ENCODE measurements at places on chromosomes 12 and 14. TPM values are rescaled to one million over a fixed set of nuclear protein-coding genes. Genes with fewer than 3 reads are reported as not detected.
A peak's percentile ranks its signal among the peaks of the same experiment; 100 is the strongest.

- H3K36me3 ChIP-seq, result no peaks in the 10 kb centered on the region
- H3K27ac ChIP-seq, result no peak overlapping the region
- no peaks in the 10 kb centered on the region for H3K27me3 ChIP-seq
- peaks cover 3% of the 10 kb centered on the region for H3K4me1 ChIP-seq
Observed at GRCh38 chr12:49872381-49872780, 29.5 kb upstream of the BCDIN3D start.

- peak overlapping the region; percentile 6 for H3K27ac ChIP-seq
- peaks cover 12% of the 10 kb centered on the region for H3K4me1 ChIP-seq
- DNase-seq, result no peak
- no peaks in the 10 kb centered on the region for H3K27me3 ChIP-seq
- H3K4me3 ChIP-seq, result no peak overlapping the region
Observed at GRCh38 chr12:2963154-2963759, 4.1 kb downstream of the TEAD4 start.

- no peak overlapping the region for H3K27ac ChIP-seq
- no peaks in the 10 kb centered on the region for H3K36me3 ChIP-seq
- no peak overlapping the region for H3K4me3 ChIP-seq
- peaks cover 6% of the 10 kb centered on the region for H3K4me1 ChIP-seq
- DNase-seq, result no peak
- no peaks in the 10 kb centered on the region for H3K27me3 ChIP-seq
Observed at GRCh38 chr14:60163693-60164092, 1.5 kb downstream of the DHRS7 start.

DNA sequence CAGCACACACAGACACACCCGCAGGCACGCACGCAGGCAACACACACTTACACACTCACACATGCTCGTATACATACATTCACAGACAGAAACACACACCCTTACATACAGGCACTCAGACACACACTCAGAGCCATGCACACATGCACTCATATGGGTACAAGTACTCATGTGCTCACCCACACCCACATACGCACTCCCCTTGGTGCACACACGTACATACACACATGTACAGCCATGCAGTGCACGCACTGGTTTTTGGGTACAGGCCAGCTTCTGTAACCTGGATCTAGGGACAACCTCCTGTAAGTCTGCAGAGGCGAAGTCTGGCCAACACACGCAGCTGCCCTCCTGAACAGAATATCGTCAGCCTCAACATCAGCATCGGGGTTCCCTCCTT lies 221.3 kb upstream of the RTL1 start:
- no peaks in the 10 kb centered on the region for H3K4me1 ChIP-seq
- H3K27ac ChIP-seq, result no peak overlapping the region
- no peaks in the 10 kb centered on the region for H3K27me3 ChIP-seq
- no peak overlapping the region for H3K4me3 ChIP-seq

The RND1 gene
- total RNA-seq, result 1.1 TPM

DNA sequence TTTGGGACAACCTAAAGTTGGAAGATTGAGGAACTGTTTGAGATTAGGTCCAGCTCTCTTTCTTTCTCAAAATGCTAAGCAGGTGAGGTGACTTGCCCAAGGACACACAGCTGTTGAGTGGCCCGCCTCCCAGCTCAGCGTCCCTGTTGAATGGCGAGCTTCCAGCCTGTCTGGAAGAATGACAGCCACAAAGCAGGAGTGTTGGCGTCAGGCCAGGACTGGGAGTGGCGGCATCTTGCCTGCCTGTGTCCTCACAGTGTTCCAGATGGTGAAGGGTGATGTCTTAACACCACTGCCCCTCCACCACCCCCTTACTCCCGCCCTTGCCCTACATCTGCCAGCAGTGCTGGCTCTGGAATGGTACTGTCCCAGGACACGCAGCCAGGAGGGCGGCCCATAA lies 4.4 kb upstream of the CEBPE start:
- no peaks in the 10 kb centered on the region for H3K27me3 ChIP-seq
- peak; percentile 90 for DNase-seq
- no peaks in the 10 kb centered on the region for H3K36me3 ChIP-seq

- no peak for DNase-seq
- no peaks in the 10 kb centered on the region for H3K36me3 ChIP-seq
- no peak overlapping the region for H3K4me3 ChIP-seq
- H3K4me1 ChIP-seq, result no peaks in the 10 kb centered on the region
Observed at GRCh38 chr12:59452259-59452658, 143.6 kb upstream of the SLC16A7 start.

All from transverse colon (tissue), 4 donors.